ENCODE measurements at places on chromosomes 16 and 17. TPM values are rescaled to one million over a fixed set of nuclear protein-coding genes. Genes with fewer than 3 reads are reported as not detected.
A peak's percentile ranks its signal among the peaks of the same experiment; 100 is the strongest.

GRCh38 chr17:45247429-45248131 lies 14.3 kb downstream of the SPATA32 start:
- H3K27ac ChIP-seq = peak overlapping the region; percentile 97
- H3K27me3 ChIP-seq = peaks cover 13% of the 10 kb centered on the region
- peak overlapping the region; percentile 81 for H3K4me3 ChIP-seq

DNA sequence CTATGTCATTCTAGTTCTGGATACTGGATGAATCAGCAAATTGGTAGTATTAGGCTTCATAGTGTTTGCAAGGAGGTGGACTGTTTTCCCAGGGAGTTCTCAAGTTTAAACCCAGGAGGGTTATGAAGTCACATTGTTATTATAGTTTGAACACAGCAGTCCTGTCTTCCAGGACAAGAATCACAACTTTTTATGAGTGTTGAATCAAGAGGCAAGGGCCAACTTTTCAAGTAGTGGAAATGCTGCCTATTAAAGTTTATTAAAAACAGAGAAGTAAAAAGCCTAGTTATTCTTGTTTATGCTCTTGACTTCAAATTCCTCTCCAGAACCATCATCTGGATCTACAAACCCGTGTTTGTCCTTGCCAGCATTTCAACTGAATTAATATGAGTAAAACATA lies 86.3 kb upstream of the GOT2 start:
- no peak overlapping the region for H3K27ac ChIP-seq
- peaks cover 2% of the 10 kb centered on the region for H3K27me3 ChIP-seq
- no peak for DNase-seq
- H3K4me1 ChIP-seq = peaks cover 3% of the 10 kb centered on the region

Gene CHMP6
- total RNA-seq = 26.5 TPM

DNA sequence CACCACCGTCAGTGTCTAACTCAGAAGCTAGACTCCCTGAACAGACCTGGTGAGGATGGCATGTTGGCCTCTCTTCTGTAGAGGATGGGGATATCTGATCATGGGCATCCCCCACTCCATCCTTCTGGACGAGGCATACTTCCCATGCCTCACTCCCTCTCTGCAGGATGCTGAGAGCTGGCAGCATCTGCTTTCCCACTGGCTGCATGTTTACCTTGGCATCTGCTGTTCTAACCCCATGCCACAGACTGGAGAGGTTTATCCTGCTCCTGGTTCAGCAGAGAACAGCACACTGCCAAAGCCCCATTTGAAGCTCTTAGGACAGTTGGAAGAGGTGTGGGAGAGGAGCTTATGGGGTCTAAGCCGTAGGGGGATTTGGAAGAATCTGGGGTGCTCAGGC lies 46.0 kb downstream of the YPEL2 start:
- peak overlapping the region; percentile 39 for H3K27ac ChIP-seq
- H3K27me3 ChIP-seq = no peaks in the 10 kb centered on the region
- no peak overlapping the region for H3K4me3 ChIP-seq
- peaks cover 29% of the 10 kb centered on the region for H3K4me1 ChIP-seq
- DNase-seq = no peak
- no peaks in the 10 kb centered on the region for H3K36me3 ChIP-seq

DNA sequence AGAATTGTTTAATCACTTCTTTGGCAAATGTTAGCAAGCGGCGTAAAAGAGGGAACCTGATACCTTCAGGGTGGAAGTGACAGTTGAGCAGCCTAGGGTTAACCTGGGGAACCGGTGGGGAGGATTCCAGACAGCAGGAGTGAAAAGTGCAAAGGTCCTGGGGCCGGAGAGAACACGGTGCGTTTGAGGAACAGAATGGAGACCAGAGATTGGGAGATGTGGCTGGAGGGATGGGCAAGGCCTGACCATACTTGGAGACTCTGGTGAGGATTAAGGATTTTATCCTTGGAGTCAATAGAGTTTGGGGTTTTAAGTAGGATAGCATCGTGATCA lies 2.3 kb upstream of the ZNF500 start:
- peak overlapping the region; percentile 79 for H3K4me3 ChIP-seq
- H3K27me3 ChIP-seq = no peaks in the 10 kb centered on the region
- no peaks in the 10 kb centered on the region for H3K36me3 ChIP-seq
- no peak overlapping the region for H3K27ac ChIP-seq
- H3K4me1 ChIP-seq = peaks cover 15% of the 10 kb centered on the region

GRCh38 chr16:58063377-58064076 lies 38.0 kb downstream of the MMP15 start:
- no peaks in the 10 kb centered on the region for H3K27me3 ChIP-seq
- H3K27ac ChIP-seq = no peak overlapping the region
- DNase-seq = no peak
- H3K4me3 ChIP-seq = no peak overlapping the region

Gene RND2
- total RNA-seq = 7.6 TPM

- H3K36me3 ChIP-seq = no peaks in the 10 kb centered on the region
- H3K4me1 ChIP-seq = no peaks in the 10 kb centered on the region
- no peak overlapping the region for H3K4me3 ChIP-seq
- DNase-seq = no peak
- no peak overlapping the region for H3K27ac ChIP-seq
Measured at GRCh38 chr17:56119191-56119590, 34.1 kb upstream of the ANKFN1 start.

DNA sequence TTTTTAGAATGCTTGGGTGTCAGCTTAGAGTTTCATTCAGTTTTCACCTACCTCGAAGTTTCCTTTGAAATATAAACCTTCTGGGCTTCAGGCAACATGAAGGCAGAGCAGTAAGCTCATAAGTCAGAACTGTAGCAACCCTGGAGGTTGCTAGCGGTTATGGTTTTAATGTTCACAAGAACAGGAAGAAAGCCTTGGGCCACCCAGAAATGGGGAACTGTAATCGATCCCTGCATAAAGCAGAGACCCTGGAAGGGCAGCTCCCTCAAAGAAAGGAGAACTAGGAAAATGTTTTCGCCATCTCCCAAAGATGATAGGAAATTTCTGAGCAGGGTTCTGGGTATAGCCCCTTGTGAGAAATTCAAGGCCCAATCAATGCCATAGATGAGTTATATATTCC lies 47.8 kb upstream of the RASL10B start:
- no peaks in the 10 kb centered on the region for H3K4me1 ChIP-seq
- H3K27ac ChIP-seq = no peak overlapping the region
- DNase-seq = no peak
- H3K36me3 ChIP-seq = peaks cover 39% of the 10 kb centered on the region
- H3K27me3 ChIP-seq = no peaks in the 10 kb centered on the region
- no peak overlapping the region for H3K4me3 ChIP-seq

- peaks cover 2% of the 10 kb centered on the region for H3K36me3 ChIP-seq
- peaks cover 6% of the 10 kb centered on the region for H3K4me1 ChIP-seq
- no peak for DNase-seq
- no peaks in the 10 kb centered on the region for H3K27me3 ChIP-seq
- no peak overlapping the region for H3K4me3 ChIP-seq
Measured at GRCh38 chr16:64952177-64952576, 169.7 kb downstream of the CDH11 start.

GRCh38 chr17:79983456-79983855 lies 52.2 kb downstream of the TBC1D16 start:
- no peaks in the 10 kb centered on the region for H3K36me3 ChIP-seq
- H3K4me3 ChIP-seq = no peak overlapping the region
- DNase-seq = no peak

Gene TP53TG3E
- total RNA-seq = not detected

- no peak overlapping the region for H3K27ac ChIP-seq
- DNase-seq = no peak
- H3K27me3 ChIP-seq = no peaks in the 10 kb centered on the region
- H3K4me1 ChIP-seq = peaks cover 8% of the 10 kb centered on the region
- H3K36me3 ChIP-seq = no peaks in the 10 kb centered on the region
Measured at GRCh38 chr17:10251212-10251948, 53.0 kb upstream of the GAS7 start.

DNA sequence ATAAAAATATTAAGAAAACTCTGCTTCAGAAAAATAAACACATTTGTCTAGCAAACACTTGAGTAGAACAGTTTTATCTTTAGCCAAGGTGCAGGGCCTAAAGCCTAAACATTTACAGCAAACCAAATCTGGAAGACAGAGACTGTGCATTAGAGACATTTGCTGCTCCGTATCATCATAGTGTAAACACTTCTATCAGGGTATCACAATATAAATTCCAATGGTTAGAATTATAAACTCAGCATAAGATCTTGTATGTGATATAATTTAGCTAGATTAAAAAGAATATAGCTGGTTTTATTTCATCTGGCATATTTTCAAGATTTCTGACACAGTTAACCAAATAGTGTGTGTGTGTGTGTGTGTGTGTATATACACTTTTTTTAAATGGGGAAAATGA lies 133.8 kb upstream of the NACA2 start:
- H3K27me3 ChIP-seq = no peaks in the 10 kb centered on the region
- no peaks in the 10 kb centered on the region for H3K4me1 ChIP-seq
- H3K27ac ChIP-seq = no peak overlapping the region
- peaks cover 22% of the 10 kb centered on the region for H3K36me3 ChIP-seq
- DNase-seq = no peak

DNA sequence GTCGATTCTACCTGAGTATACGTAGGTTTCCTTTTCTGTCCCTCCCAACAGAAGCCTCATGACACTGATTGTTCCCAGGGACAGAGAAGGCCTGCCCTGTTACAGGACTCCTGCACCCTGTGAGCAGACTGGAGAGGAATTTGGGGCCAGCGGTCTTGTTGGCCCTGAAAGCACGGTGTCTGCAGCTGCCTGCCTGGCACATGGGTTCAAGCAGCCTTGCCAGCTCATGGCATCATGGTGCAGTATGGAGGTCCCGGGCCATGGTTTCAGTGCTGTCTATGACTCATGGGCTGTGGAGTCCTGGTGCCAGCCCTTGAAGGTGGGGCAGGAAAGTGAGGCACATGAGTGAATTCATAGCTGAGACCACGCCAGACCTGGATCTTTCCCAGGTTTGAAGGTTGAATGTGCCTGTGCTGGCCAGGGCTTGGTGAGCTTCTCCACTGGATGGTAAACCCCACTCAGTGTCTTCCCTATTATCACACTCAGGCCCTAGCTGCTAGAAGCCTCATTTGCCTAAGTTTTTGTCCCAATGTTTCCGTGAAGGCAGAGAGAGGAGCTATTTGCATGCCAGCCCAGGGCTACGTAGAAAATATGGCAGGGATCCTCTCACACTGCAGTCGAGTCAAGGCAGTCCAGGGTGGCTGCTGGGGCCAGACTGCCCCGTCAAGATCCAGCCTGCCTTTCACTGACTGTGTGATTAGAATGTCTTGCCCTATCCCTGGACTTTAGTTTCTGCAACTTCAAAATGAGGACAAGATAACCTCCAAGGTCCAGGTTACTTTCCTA lies 277.2 kb upstream of the CCL2 start:
- H3K27ac ChIP-seq = no peak overlapping the region
- H3K36me3 ChIP-seq = no peaks in the 10 kb centered on the region
- no peak overlapping the region for H3K4me3 ChIP-seq
- peaks cover 11% of the 10 kb centered on the region for H3K27me3 ChIP-seq

Gene C17orf78
- total RNA-seq = not detected

Gene IL17C
- not detected for total RNA-seq

DNA sequence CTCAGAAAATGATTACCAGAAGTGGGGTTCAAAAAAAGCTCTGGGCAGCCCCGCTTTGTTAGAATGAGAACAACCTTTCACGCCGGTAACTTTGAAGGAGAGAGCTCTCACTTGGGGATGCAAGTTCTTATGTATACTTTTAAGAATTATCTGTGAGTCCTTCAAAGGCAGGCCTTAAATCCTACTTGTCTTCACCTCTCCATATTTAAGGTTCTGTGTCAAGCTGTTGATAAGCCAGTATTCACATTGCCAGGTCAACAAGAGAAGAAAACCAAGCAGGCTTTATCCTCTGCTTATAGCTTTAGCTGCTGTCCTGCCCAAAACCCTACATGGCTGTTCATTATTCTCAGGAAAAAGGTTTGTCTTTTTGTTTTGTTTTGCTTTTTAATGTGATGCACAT lies 42.9 kb downstream of the CDRT4 start:
- peak overlapping the region; percentile 60 for H3K27ac ChIP-seq
- no peak for DNase-seq

DNA sequence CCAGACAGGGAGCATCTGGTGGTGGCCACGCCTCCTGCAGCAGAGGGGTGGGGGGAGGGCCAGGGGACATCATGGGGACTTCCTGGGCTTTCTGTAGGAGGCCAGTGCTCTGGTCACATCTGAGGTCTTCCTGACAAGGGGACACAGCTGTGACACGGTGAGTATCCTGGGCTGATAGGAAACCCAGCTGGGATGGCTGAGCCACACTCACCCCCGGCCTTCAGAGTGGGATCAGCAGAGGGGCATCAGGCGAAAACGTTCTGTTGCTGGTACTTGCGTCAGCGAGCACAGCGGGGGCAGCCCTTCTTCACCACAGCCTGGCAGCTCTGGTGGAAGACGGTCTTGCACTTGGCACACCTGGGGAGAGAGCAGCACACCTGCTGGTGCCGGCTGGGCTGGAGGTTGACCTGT lies 122.9 kb upstream of the SMURF2 start:
- peaks cover 12% of the 10 kb centered on the region for H3K4me1 ChIP-seq
- no peak overlapping the region for H3K27ac ChIP-seq
- DNase-seq = peak; percentile 13

- H3K27me3 ChIP-seq = peaks cover 2% of the 10 kb centered on the region
- no peaks in the 10 kb centered on the region for H3K36me3 ChIP-seq
- H3K4me1 ChIP-seq = no peaks in the 10 kb centered on the region
- H3K27ac ChIP-seq = no peak overlapping the region
Measured at GRCh38 chr16:29029168-29029994, 44.5 kb downstream of the LAT start.

DNA sequence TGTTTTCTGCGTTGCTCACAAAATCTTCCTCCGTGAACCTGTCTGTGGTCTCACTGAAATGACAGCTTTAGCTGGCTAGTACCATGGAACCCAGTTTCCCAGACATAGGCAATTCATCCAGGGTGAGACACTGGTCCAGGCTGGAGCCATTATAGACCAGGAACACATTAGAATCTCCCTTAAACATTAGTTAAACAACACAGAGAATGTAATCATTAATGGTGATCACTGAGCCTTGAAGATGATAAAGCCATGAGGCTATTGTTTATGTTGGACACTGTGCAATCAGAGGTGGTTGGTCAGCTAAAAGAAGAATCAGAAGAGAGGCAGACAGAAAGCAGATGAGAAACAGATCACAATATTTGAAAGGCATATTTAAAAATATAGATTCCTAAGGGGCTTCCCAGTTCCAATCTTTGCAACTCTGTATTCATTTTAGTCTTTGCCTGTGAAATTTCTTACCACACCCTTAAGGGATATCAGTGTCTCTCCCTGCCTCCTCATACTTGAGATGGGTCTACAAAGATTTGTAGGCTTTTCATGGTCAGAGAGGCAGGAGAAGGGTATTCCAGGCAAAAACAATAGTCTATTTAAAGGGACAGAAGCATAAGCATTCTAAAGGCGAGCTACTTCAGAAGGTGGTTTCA lies 317.9 kb downstream of the MAP2K6 start:
- H3K36me3 ChIP-seq = no peaks in the 10 kb centered on the region
- H3K27ac ChIP-seq = no peak overlapping the region
- no peak for DNase-seq
- H3K4me3 ChIP-seq = no peak overlapping the region
- peaks cover 21% of the 10 kb centered on the region for H3K4me1 ChIP-seq

GRCh38 chr17:57519800-57520199 lies 225.3 kb downstream of the CCDC182 start:
- no peak for DNase-seq
- no peak overlapping the region for H3K4me3 ChIP-seq
- H3K4me1 ChIP-seq = peaks cover 59% of the 10 kb centered on the region
- no peaks in the 10 kb centered on the region for H3K36me3 ChIP-seq
- H3K27ac ChIP-seq = peak overlapping the region; percentile 71

Data from mesothelial cell of epicardium (in vitro differentiated cells).